ENCODE measurements at places on chromosomes 5 and 9.

- no peak for DNase-seq
These were observed 76.6 kb upstream of the CACNA1B start for GRCh38 chr9:137801023-137801319.

DNA sequence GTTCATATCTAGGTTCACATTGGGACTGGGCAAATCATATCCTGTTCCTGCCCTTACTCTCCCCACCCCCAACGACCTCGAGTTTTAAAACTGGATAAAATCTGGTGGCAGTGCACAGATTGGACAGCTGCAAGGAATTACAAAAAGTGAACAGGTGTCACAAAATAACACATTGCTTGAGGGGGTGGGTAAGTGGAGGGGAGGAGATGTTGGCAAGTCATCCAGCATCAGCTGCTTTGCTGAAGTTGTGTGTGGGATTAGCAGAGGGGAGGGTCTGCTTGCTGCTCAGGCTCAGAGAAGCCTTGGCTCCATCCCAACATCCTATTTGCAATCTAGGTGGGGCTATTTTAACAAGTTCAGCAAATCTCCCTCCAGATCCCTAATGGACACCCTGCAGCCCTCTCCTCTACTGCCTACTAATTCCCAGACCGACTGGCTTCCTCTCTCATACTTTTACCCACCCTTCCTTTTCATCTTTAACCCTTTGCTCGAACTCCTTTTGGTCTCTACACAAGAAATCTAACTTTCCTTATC is 39.8 kb upstream of the SLC24A2 start:
- DNase-seq: no peak

DNA sequence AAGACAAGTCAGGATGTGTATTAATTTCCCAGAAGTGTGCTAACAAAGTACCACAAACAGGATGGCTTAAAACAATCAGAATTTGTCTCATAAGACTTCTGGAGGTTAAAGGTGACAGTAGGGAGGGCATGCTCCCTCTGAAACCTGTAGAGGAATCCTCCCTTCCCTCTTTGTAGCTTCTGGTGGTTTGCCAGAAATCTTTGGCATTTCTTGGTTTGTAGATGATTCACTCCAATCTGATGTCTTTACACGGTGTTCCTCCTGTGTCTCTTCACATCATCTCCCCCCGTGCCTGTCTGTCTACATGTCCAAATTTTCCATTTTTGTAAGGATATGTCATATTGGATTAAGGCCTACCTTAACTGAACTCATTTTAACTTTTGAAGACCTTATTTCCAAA is 471.5 kb downstream of the ZNF608 start:
- DNase-seq: no peak

GRCh38 chr5:150164211-150164980 is 2.2 kb upstream of the CDX1 start:
- DNase-seq: no peak

DNA sequence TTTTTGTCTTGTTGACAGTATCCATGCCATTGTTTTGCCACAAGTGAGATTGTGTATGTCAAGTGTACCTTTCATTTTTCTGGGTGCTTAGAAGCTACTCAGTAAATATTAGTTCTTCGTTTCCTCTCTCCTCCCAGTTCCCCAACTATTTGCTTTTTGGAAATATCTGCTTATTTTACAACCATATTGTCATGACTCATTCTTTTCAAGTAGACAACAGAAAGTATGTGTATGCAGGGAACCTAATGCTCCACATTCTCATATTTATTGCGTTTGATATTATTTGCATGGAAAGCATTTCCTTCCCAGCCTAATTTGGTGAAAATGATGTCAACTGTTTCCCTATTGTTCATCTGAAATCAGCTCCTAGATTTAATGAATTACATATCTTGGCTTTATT is 483.7 kb upstream of the RIOK2 start:
- no peak for DNase-seq

- DNase-seq: no peak
These were observed 224.3 kb upstream of the MAP3K1 start for GRCh38 chr5:56591081-56591480.
